ENCODE measurements at places on chromosomes 4 and X.

- no peak for DNase-seq
Observed at GRCh38 chr4:126897038-126897437, 735.7 kb upstream of the INTU start.

- DNase-seq = no peak
Observed at GRCh38 chrX:116490104-116490503, 27.3 kb upstream of the CT83 start.

DNA sequence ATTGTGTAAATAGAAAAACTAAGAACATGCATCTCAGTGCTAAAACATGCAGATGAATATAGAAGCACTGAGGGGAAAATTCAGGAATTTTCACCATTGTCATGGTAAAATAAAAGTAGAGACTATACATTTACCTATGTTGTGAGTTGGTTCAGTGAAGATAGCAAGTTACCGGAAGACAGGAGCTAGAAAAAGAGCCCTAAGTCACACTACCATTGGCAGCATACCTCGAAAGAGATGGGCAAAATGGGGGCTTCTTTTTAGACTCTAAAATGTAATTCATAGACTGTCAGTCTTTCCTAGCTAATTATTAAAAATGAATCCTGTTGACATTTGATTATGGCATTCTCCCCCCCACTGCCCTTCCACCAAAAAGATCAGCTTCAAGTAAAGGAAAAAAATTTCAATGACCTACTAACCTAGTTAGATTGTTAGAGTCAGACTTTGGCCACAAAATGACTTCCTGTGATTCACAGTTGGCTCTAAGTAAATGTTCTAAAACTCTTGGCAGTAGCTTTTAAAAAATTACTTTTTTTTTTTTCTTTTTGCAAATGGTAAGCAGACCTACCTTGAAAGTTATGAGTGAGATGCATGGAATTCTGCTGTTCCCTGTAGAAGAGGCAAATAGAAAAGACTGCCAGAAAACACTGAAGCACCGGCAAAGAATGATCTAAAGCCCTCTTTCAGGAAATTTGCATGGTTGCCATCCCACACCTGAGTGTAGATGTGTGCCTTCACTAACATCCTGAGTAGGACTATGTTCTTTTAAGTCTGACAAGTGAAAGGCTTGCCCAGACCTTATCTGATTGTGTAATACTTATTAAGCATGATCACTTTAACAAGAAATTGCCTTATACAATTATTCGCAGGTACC, 26.4 kb upstream of the ARSJ start:
- peak; percentile 87 for DNase-seq

- DNase-seq = no peak
Observed at GRCh38 chr4:36917413-36917812, 327.1 kb upstream of the NWD2 start.

- peak; percentile 78 for DNase-seq
Observed at GRCh38 chr4:139609647-139610046, 53.6 kb upstream of the SETD7 start.

DNA sequence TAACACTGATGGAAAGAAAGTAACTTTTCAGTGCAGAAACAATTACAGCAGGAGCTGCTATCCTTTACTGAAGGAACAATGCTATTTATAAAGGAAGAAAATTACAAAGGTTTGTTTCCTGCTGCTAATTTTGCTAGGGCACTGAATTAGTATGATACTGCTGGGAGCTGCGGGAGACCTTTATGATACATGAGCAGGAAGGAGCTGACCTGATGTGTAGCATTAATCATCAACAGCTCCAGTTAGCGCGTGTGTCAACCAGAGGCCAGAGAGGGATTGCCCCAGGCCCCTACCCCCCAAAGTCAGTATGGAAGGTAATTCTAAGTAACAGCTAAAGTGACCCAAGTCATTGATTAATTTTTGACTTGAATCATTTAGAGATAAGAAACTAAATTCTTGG, 728.9 kb downstream of the PCDH18 start:
- DNase-seq = no peak

DNA sequence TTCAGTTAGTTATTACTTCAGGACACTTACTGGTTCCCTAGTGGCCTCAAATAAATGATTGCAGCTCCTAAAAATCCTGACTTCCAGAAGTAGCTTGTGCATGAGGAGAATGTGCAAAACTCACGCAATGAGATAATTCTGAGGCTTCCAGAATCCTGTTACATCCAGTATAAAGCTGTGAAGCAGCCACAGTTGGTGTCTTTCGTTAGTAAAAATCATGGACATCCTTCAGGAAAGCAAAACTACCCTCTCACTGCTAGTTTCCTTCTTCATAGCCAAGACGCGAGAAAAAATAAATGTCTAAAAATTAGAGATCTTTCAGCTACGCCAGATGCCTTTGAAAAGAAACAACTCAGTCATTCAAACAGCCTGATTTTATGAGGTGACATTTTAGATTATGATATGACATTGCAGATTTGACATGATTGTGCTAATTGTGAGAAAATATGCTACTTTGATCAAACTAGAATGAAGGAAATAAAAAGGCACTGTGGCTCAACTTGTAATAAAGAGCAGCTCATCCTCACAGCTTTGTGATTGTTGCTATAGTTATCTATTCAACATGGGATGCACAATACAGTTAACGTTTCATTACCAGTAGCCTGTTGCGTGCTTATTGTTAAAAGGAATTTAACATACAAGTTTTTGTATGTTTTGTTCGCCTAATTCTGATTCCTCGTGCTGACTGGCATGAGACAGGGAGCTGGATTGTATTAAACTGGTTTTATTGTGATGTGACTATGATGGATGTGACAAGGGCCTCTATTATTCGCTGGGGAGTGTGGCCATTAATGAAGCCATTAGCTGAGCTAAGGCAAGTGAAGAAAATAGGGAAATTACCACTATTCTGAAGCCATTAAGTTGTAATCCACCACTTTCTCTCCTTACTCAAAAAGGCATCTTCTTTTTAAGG, 40.5 kb downstream of the AFF2 start:
- no peak for DNase-seq

DNA sequence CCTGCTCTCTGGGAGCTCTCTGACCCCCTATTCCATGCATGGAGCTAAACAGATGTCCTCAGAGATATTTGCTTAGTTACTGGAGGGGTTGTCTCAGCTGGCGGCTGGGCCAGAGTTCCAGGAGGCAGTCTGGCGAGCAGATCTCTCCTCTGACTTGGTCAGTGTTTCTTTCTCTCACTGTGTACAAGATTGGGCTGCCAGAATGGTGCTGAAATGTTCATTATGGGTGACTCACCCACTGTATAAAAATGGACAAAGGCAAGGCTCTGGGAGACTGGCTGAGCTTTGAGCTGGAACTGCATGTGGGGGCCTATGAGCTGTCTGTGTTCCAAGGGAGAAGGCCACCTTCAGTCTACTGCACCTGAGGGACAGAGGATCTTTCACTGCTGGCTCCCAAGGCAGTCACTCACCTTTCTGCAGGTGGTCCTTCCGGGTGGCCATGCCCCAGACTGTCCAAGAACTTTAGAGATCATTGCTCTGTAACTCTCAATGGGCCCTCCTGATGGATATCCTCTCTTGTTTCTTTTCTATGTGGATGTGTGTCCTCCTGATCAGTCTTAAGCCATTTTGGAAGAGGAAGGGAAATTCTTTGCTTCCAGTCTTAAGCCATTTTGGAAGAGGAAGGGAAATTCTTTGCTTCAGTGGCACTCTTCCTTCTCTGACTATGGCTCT, 88.2 kb downstream of the CFAP299 start:
- DNase-seq = peak; percentile 12

Data from fibroblast of upper back skin (primary cell).